HepG2 (cell line): ENCODE measurements at places on chromosomes 6 and 20. TPM values are rescaled to one million over a fixed set of nuclear protein-coding genes. Genes with fewer than 3 reads are reported as not detected.
A peak's percentile ranks its signal among the peaks of the same experiment; 100 is the strongest.

Gene FAM209B
- polyA plus RNA-seq, result 0.10 and 0.42 TPM in 2 replicates

Gene RCAN2
- polyA plus RNA-seq, result not detected in 2 replicates

Gene FAM83B
- not detected in 2 replicates for polyA plus RNA-seq

DNA sequence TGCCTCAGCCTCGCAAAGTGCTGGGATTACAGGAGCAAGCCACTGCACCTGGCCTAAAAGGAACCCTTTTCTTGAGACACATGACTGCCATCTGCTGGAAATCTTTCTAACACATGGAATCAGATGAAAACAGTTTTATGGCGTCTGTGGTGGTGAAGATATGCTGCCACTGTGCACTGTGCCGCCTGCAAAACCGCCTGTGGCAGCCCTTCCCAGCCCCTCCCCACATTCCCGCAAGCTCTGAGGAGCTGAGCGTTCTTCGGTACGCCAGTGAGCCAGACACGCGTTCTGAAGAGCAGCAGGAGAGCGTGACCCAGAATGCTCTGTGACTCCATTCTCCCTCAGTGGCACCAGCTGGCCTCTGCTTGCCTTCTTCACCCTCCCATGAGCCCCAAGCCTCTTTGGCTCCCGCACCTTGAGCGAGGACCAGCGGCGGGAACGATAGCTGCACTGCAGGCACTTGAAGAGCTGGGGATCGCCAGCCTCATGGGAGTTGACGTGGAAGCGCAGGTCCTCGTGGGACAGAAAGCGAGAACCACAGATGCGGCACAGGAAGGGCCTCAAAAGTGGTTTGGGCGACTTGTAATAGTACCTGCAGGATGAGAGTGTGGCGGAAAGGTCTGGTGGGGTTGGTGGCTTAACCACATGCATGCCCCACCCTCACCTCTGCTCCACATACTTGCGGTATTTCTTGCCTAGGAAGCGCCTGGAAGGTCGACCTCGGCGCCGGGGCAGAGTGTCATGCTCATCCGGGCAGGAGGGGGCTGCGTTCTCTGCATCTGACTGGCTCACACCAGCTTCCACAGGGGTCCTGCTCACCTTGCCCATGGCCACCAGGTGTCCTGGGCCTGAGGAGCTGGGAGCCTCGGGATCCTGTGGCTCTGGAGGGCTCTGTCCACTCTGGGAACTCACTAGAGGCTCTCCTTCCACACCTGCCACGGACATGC is 8.7 kb downstream of the ZNF335 start:
- no peaks in the 10 kb centered on the region for H3K27me3 ChIP-seq
- peak; percentile 82 for DNase-seq
- peaks cover 54% of the 10 kb centered on the region for H3K36me3 ChIP-seq
- no peak overlapping the region for H3K27ac ChIP-seq
- H3K4me3 ChIP-seq, result no peak overlapping the region

DNA sequence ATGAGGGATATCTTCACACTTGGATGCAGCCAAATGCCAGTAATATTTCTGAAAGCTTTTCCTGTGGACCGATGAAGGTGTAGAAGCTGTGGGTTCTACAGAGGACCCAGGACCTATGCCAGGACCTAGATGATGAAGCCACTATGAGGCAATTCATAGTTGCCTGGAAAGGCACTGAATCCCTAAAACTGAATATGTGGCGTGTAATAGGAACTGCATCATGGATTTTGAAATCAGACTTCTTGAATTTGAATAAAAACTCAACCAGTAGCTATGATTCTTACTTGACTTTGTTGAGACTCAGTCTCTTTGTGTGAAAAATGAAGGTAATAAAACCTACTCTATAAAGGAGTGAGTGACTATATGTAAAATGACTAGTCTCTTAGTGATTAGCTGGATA is 89.9 kb upstream of the SGK1 start:
- no peaks in the 10 kb centered on the region for H3K27me3 ChIP-seq
- no peak overlapping the region for H3K4me3 ChIP-seq
- H3K27ac ChIP-seq, result no peak overlapping the region
- no peaks in the 10 kb centered on the region for H3K4me1 ChIP-seq
- no peaks in the 10 kb centered on the region for H3K36me3 ChIP-seq

Gene C20orf144
- 0.16 TPM in 2 replicates for polyA plus RNA-seq

DNA sequence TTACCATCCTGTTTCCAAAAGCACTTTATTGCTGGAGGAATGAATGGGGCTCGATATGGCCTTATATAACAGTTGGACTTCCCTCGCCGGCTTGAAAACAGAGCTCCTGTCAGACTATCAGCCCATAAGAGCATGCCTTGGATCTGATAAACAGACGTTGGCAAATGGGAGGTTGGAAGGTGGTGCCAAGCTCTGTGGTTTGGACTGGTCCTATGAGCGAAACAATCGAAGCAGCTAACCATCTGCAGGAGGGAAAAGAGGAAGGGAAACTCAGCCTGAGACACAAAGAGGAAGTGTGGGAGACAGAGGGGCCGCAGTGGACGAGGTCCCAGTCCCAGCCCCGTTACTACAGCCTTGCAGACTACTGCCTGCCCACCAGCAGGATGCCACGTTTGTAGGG is 92.9 kb downstream of the TFAP2C start:
- peaks cover 14% of the 10 kb centered on the region; the same call in 2 of the 3 replicates for H3K27me3 ChIP-seq
- no peak overlapping the region for H3K27ac ChIP-seq
- DNase-seq, result no peak
- no peaks in the 10 kb centered on the region for H3K4me1 ChIP-seq
- no peak overlapping the region for H3K4me3 ChIP-seq

Gene FAM83C
- polyA plus RNA-seq, result 0.03 and 0.04 TPM in 2 replicates

DNA sequence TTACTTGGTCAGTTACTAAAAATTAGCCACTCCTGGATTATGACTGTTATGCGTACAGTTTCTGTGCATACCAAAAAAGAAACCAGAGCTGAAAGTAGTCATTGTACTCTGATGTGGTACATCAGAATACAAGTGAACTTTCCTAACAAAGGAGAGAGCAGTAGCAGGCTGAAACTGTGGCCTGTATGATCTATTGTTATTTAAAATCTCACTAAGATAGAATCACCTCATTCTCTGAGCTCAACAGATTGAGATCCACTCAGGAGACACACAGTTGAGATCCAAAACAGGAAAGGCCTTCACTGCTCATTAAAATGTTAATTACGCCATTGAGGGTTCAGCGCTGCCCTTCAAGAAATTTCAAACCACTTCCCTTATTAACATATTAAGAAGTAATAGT is 576.4 kb downstream of the LMBRD1 start:
- no peak overlapping the region for H3K4me3 ChIP-seq
- H3K4me1 ChIP-seq, result no peaks in the 10 kb centered on the region
- no peaks in the 10 kb centered on the region for H3K27me3 ChIP-seq
- DNase-seq, result no peak
- no peak overlapping the region for H3K27ac ChIP-seq

Gene PAX1
- not detected in 2 replicates for polyA plus RNA-seq

DNA sequence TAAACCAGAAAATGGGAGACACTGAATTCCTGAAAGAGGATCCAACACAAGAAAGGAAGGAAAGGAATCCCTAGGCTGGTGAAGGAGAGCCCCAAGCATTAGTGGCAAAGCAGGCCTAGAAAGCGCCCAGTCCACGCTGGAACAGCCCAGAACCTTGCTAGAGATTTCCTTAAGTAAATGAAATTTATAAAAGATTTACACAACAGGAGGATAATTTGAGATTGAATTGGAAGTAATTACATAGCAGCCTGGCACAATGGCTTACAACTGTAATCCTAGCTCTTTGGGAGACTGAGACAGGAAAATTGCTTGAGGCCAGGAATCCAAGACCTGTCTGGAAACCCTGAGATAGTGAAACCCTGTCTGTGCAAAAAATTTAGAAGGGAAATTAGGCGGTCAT is 26.8 kb upstream of the C20orf144 start:
- H3K4me3 ChIP-seq, result no peak overlapping the region
- H3K4me1 ChIP-seq, result peaks cover 11% of the 10 kb centered on the region; the same call in 1 of the 2 replicates
- H3K27me3 ChIP-seq, result no peaks in the 10 kb centered on the region
- H3K36me3 ChIP-seq, result peaks cover 56% of the 10 kb centered on the region
- no peak overlapping the region for H3K27ac ChIP-seq
- DNase-seq, result no peak

GRCh38 chr6:34791164-34791700 is 651 bp upstream of the BLTP3A start:
- H3K4me3 ChIP-seq, result peak overlapping the region; percentile 95
- H3K36me3 ChIP-seq, result no peaks in the 10 kb centered on the region
- H3K4me1 ChIP-seq, result peaks cover 54% of the 10 kb centered on the region

DNA sequence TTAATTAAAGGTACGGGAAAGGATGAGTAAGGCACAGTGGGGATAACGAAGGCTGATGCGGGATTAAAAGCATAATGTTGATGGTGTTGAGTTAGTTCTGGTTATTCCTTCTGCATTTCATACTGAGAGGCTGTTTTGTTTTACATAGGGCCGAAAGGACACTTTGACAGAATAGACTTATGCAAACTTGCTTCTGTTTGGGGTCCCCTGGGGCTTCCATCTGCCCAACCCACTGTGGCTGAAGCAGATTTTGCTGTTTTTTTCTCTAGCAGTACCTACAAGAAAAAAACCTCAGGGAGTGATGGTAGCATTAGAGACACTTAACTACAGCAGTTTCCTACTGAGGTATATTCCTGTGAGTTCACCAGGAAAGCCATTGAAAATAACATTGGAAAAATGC is 136.1 kb upstream of the SUPT3H start:
- H3K4me1 ChIP-seq, result no peaks in the 10 kb centered on the region
- DNase-seq, result no peak
- 0 out of 3 replicates have a peak, but pooled peaks cover 2% of the 10 kb centered on the region for H3K27me3 ChIP-seq
- no peak overlapping the region for H3K27ac ChIP-seq
- no peak overlapping the region for H3K4me3 ChIP-seq

Gene MYCT1
- not detected in 2 replicates for polyA plus RNA-seq

DNA sequence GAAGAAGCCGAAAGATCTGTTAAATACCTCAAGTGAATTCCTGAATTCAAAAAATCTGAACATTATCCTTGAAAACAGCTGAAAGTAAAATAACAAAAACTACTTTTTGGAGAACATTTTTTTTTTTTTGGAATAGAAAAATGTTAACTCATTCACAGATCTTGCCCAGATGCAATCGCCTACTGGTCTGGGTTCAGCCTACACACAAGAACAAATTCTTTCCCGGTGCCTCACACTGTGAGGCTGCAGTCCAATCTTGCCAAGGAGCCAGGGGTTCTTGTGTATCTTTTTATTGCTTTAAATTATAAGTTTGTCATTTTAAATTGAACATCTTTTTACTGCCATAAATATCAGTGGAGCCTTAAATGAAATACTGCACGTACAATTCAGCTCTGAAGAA is 41.2 kb upstream of the TMEM200A start:
- no peak for DNase-seq
- H3K27ac ChIP-seq, result no peak overlapping the region
- H3K36me3 ChIP-seq, result no peaks in the 10 kb centered on the region
- no peaks in the 10 kb centered on the region for H3K4me1 ChIP-seq

- 0 out of 2 replicates have a peak, but pooled peaks cover 2% of the 10 kb centered on the region for H3K27me3 ChIP-seq
- H3K4me1 ChIP-seq, result no peaks in the 10 kb centered on the region
- DNase-seq, result no peak
- no peaks in the 10 kb centered on the region for H3K36me3 ChIP-seq
- H3K4me3 ChIP-seq, result no peak overlapping the region
Observed at GRCh38 chr20:33099843-33100538, 20.5 kb downstream of the BPIFB4 start.
